ENCODE measurements at places on chromosomes 3 and 15.

- no peak for DNase-seq
These were observed 22.3 kb downstream of the GMNC start for GRCh38 chr3:190840146-190840545.

DNA sequence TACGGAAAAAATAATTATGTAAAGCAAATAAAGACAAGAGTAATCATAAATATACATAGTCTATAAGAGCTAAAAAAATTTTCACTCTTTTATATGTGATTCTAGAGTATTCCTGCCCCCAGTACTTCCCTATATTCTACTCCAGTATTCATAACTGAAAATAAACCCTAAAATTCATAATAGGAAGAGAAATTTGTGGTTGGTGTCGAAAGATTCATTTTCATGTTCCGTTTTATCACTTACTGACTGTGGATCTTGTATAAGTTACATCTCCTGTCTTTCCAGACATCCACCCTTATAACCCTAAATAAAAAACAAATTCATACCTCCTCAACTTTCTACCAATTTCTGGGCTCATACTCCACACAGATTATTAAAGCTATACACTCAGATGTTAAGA, 16.0 kb upstream of the MBNL1 start:
- no peak for DNase-seq

DNA sequence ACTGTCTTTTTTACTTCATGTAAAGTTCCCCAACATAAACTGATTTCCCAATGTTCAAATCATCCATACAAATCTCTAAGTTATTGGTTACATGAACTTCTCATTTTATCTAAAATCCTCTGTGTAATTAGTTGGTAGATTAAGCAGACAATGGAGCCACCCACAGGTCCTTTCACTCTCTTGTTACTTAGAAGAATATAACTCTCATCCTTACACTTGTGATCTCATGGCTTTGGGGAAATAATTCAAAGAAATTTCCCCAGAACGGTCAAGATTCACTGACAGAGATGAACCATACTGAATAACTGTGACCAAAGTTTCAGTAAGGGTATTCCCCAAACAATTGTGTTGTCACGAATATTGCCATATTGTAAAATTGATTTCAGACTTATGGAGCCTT, 1102.6 kb upstream of the EPHA6 start:
- no peak for DNase-seq

GRCh38 chr3:157156837-157157635, 2.9 kb downstream of the CCNL1 start:
- no peak for DNase-seq

GRCh38 chr15:38182900-38183299, 69.7 kb upstream of the SPRED1 start:
- DNase-seq: no peak

DNA sequence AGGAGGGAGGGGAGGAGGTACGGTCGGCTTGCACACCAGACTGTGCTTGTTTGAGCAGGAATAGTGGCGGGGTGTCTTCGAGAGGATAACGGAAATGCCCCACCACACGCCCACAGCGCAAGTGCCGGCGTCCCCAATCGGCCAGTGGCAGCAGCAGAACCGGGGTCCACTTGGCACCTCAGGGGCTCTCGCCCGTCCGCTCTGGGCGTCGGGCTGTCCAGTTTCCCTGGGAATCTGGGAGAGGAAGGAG, 53.7 kb downstream of the CCDC54 start:
- DNase-seq: no peak

GRCh38 chr3:100737334-100737733, 28.0 kb downstream of the TFG start:
- no peak for DNase-seq

- no peak for DNase-seq
These were observed 76.7 kb downstream of the ADAMTS7 start for GRCh38 chr15:78734451-78735064.

DNA sequence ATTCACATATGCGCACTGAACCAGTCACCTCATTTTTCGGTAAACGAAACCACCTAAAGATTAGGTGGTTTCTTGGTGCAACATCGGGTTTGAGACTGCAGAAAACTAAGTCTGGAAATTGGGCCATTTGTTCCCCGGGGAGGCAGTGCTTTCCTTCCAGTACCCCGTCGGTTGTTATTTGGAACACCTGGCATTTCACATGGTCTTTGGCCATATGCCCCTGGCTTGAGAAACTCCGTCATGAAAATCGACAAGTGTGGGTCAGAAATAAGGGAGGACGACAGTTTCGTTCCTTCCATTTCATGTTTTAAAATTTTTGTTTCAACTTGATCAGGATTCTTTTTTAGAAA, 544 bp upstream of the GATM start:
- DNase-seq: no peak

DNA sequence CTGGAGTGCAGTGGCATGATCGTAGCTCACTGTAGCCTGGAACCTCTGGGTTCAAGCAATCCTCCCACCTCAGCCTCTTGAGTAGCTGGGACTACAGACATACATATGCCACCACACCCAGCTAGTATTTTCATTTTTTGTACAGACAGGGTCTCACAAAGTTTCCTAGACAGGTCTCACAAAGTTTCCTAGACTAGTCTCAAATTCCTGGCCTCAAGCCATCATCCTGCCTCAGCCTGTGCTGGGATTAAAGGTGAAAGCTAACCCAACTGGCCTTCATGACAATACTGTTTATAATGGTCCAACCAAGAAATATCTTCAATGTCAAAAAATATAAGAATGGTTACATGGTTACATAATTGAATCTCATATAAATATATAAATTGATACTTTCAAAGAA, 24.0 kb downstream of the GPR176 start:
- DNase-seq: no peak

- DNase-seq: no peak
These were observed 445 bp downstream of the LMOD3 start for GRCh38 chr3:69121950-69122349.

DNA sequence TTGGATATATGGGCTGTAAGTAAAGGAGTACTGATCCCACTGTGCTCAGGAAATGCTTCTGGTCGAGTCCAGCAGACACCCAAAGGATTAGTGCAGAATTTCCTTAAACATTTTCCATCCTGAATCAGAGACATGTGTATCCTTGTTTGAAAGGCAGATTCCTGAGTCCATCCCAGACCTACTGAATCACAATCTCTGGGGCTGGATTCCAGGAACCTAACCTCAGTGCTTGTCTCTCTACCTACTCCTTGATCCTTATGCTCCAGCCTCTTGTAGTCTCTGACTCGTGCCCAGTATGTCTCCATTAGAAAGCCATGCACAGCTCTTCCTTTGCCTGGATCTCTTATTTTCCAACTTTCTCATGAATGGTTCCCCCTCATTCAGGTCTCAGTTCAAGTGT, 585.8 kb downstream of the NLGN1 start:
- no peak for DNase-seq

DNA sequence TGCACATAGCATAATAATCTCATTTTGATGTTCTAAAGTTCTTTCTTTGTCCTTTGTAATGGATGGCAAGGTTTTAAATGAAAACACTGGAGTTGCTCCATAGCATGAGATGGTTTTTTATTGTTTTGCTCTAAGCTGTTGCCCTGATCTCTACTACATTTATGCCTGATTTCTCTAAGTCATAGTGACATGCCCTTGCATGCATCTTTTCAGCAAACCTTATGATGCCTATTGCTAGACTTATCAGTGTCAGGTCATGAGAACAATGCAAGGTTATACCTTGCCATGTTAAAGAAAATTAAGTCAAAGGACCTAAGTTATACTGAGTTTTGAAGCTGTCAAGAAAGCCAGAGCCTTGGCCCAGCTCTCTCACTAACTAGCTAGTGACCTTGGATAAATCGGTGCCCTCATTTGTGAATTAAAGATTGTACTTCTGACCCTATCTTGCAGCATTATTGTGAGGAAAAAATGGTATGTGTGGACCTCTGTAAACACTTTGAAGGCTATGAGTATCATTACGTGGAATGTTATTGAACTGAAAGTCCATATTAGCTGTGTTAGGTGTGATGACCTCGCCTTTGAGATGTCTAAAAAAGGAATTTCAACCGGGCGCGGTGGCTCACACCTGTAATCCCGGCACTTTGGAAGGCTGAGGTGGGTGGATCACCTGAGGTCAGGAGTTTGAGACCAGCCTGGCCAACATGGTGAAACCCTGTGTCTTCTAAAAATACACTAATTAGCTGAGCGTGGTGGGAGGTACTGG, 256.4 kb upstream of the UBE2E1 start:
- no peak for DNase-seq

- no peak for DNase-seq
These were observed 110.5 kb downstream of the ZPLD1 start for GRCh38 chr3:102545276-102545675.

DNA sequence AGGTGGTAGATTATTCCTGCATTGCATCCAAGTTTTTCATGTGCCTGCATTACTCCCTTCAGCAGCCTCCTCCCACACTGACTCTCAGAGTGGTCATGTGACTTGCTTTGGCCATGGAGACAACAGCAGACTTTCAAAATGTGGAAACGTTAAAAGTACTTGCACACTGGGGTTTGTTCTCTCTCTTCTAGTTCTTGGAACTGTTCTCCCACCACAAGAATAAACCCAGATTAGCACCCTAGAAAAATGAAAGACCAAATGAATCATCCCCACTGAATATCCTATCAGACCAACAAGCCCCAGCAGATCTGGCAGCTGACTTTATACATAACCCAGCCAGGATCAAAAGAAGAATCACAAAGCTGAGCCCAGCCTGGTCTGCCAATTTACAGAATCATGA, 398.5 kb downstream of the VPS13C start:
- DNase-seq: no peak

- DNase-seq: no peak
These were observed 40.8 kb upstream of the LRTM1 start for GRCh38 chr3:54968546-54969172.
